CD4-positive, alpha-beta T cell treated with Interleukin-15 for 4 hours (primary cell): ENCODE measurements at places on chromosomes 7 and 10.
A peak's percentile ranks its signal among the peaks of the same experiment; 100 is the strongest.

DNA sequence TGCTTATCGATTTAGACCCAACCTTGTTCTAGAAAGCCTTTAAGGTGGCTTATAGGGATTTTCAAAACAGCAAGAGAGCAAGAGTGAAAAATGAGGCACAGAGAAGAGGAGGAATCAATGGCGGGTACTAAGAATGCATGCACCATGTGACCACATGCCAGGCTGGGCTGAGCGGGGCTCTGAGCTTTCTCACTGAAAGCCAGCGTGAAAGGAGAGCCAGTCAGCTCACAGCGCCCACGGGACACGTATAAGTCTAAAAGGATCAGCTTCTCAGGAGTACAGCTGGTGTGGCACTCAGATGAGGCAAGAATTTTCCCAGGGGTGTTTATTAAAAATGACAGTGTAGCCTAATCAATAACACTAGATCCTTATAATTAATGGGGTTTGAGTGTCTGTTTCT lies 114.3 kb downstream of the SLIT1 start:
- no peak for DNase-seq

- no peak for DNase-seq
Observed at GRCh38 chr7:111312966-111313365, 222.0 kb downstream of the LRRN3 start.

GRCh38 chr7:147412782-147413556 lies 1177.6 kb upstream of the C7orf33 start:
- DNase-seq, result no peak

- no peak for DNase-seq
Observed at GRCh38 chr7:20270867-20271266, 53.7 kb upstream of the MACC1 start.

DNA sequence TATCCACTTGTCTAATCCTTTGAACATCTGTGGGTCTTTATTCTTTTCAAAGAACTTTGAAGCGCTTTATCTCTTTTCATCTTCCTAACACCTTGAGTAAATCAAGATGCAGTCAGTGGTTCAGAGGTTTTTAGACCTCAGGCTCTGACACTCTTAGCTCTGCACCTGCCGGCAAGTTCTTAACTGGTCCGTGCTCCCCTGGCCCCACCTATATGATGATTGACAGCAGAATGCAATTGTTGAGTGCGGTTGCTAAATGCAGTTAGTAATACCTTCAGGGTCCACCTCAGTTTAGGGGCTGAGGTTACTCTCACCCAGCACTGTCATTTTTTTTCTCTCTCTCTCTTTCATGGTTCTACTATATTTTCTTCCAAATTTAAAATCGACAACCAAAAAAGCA lies 854.2 kb upstream of the AUTS2 start:
- DNase-seq, result no peak

DNA sequence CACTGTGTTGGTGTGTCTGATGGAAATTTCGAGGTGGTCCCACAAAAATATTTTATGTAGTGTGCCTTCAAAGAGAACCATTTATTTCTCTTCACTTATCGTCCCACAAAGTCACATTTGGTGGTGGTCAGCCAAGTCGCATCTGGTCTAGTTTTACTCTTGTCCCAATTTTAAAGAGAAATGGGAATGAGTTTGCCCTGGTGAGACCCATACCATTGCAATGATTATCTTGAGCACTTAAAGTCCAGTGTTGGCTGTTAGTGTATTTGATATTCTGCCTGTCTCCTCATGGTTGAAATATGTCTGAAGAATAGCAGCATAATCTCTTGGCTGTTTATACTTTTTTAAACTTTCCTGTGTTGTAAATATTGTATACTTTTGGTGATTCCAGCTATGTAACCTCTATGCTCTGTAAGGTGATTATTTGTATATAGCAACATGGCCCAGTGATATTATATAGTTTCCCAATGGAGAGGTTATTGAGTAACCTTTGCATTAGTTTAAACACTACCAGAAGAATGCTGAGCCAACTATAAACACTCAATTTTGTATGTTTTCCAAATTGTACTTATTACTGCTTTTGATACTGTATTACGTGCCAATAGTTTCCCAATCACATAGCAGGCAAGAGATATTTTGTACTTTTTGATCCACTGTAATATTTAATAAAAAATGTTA lies 172.2 kb downstream of the RTKN2 start:
- no peak for DNase-seq

GRCh38 chr10:100020886-100021253 lies 11.1 kb upstream of the DNMBP start:
- DNase-seq, result no peak

DNA sequence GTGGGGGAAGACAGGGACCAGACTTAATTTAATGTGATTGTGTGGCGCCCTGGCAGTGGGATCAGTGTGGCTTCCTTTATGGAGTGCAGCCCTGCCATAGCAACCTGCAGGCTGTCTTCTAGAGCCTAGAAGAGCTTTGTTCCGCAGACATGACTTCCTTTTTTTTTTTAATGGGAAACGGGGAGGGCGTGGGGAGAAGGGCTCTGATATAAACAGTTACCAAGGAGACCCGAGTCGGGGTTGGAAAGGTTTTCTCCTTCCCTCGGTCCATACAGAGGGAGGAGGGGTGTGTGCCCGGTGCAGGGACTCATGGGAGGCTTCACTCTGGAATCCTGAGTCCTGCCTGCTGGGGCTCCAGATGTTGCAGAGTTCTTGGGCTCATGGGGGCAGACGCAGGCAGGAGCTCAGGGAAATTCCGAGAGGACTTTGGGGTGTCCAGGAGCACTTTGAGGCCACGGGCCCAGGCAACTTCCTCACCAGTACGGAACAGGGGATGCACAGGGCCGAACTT lies 26.9 kb downstream of the TMEM120A start:
- DNase-seq, result no peak

GRCh38 chr7:82665966-82666507 lies 222.5 kb upstream of the CACNA2D1 start:
- no peak for DNase-seq

- DNase-seq, result peak; percentile 59
Observed at GRCh38 chr7:93055543-93056107, 62.2 kb downstream of the SAMD9 start.

- no peak for DNase-seq
Observed at GRCh38 chr7:71286336-71286735, 154.4 kb downstream of the GALNT17 start.

- DNase-seq, result peak; percentile 80
Observed at GRCh38 chr7:101169838-101170551, 4.6 kb upstream of the VGF start.

DNA sequence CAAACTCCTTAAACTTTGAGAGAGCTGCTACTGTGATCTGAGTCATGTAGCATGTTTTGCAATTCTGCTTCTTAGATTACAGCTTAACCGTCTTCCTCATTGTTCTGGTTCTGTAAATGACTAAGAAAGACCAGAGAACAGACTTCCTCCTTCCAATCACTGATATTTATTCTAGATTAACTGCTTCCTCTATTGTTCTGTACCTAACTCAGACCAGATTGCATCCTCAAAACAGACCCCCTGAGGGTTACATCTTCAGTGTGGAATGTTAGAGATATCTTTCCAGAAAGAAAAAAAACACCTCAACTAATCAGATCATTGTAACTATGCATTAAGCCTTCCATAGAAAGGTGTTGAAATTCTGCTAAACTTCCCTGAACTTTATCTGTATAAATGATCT lies 5.7 kb upstream of the PIP start:
- DNase-seq, result no peak

DNA sequence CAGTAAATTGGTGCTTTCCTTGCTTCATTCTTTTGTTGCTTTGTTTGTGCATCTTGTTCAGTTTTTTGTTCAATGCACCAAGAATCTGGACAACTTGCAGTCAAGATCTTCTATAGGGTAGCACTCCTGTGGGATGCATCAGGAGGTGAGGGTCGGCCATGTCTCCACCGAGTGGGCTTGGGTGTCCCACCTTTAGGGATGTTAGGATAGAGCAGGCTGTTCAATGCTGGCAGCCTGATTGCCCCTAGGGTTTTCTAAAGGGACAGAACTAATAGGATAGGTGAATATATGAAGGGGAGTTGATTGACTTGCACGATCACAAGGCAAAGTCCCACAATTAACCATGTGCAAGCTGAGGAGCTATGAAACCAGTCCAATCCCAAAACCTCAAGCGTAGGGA lies 109.9 kb downstream of the GLRX3 start:
- DNase-seq, result no peak

DNA sequence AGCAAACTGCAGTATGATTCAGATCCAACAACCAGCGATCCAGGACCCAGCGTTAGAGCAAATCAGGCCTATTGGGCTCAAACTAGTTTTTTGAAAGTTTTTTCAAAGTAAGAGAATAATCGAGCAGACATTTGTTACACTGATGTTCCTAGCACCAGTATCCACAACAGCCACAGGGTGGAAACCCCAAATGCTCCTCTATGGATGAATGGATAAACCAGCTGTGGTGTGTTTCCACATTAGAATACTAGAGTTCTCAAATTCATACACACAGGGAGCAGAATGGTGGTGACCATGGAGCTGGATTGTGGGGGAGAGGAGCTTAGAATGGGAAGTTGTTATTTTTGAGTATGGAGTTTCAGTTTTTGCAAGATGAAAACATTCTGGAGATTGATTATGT lies 60.7 kb downstream of the PDIA4 start:
- no peak for DNase-seq

DNA sequence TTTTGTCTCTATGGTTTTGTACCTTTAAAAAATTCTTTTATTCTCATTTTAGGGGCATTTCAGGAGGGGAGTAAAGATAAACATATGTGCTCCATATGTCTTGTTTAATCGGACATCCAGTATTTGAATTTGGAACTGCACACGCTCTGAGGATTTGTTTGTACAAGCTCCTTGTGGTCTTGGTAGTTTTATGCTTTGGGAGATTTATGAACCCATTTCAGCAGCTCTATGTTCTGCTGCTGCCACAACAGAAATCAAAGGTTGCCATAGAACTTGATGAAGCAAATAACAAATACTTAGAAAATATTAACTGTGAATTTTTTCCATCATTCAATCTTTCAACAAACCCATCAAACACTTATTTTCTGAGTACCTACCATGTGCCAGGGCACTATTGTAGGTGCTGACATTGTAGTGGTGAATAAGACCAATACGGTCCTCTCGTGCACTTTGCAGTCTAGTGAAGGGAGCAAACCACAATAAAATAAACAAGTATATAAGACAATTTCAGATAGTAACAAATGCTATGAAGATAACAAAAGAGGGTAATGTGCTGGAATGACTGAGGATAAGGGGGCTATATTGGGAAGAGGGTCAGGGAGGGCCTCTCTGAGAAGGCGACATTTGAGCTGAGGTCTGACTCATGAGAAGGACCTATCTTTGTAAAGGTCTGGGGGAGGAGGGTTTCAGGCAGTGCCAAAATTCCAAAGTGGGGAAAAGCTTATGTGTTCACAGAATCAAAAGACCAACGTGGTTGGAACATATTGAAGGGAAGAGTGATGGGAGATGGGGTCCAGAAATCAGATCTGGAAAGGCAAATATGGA lies 30.4 kb downstream of the MYPN start:
- no peak for DNase-seq

- DNase-seq, result no peak
Observed at GRCh38 chr7:75721426-75721825, 17.3 kb downstream of the HIP1 start.

- no peak for DNase-seq
Observed at GRCh38 chr10:11336722-11337162, 274.7 kb downstream of the USP6NL start.

- no peak for DNase-seq
Observed at GRCh38 chr10:99357691-99358090, 28.5 kb downstream of the CNNM1 start.

- DNase-seq, result no peak
Observed at GRCh38 chr10:99330347-99330924, 1.3 kb downstream of the CNNM1 start.

DNA sequence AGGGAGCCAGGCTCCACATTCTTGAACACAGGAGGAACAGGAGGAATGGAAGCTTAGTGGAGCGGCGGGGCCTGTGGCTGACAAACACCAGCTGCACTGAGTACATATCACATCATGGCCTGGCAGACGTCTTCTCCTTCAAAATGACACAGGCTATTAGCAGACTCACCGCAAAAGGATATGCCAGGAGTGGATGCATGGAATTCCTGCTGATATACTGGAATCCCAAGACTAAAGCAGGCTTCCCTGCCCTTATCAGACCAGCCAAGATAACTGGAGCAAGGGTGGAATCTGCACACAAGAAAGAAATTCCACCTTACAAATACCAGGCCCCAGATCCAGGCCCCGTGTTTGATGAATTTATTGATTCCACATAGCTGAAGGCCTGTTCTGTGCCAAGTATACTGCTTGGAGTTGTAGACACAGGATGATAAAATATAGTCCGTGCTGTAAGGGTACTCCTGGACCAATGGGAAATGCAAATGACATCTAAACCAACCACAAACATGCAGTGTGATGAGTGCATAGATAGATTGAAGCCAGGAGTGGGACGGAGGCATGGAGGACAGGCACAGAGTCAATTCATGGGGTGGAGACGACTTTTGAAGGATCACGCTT lies 480.5 kb upstream of the ZMIZ1 start:
- DNase-seq, result no peak

GRCh38 chr7:94182066-94182465 lies 177.9 kb upstream of the BET1 start:
- DNase-seq, result no peak

GRCh38 chr7:148865283-148865682 lies 18.8 kb downstream of the EZH2 start:
- no peak for DNase-seq

DNA sequence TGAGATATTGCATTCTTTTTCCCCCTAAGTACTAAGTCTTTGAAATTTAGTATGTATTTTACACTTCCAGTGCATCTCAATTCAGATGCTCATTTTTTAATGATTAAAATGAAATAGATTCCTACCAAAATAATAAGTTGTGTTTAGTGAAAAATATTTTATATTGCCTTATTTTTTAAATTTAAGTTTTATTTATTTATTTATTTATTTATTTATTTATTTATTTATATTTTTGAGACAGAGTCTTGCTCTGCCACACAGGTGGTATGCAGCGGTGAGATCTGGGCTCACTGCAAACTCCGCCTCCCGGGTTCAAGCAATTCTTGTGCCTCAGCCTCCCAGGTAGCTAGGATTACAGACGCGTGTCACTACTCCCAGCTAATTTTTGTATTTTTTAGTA lies 95.5 kb downstream of the RPS24 start:
- DNase-seq, result no peak

- DNase-seq, result no peak
Observed at GRCh38 chr10:51924359-51924758, 225.0 kb upstream of the CSTF2T start.
